ENCODE measurements at places on chromosomes 6 and 20.

- DNase-seq = peak; percentile 87
These were observed 73.5 kb downstream of the ARMC2 start for GRCh38 chr6:108921547-108922361.

DNA sequence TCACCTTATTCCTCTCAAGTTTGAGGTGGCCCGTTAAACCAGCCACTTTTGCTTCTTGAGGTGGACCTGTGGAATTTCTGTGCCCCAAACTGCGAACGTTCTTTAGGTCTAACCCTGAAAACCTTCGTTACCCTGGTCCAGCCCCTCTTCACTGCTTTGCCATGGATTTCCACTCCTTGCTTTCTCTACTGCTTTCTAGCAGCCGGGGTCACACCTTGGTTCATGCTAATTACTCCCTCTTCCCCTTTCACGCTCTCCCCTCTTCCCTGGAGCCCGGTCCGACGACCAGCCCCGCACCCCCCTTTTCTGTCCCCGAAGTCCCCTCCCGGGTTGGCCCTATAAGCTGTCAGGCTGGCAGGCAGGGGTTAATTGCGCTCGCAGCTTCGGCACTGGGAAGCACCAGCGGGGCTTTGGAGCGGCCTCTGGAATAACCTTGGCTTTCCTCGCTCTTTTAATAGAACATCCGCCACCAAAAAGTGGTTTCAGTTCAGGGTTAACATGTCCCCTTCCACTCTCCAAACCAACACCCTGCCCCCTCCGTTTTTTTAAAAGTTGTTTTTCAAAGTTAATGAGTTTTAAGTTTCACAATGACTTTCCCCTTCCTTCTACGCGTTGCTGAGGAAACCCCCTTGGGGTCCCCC, 1.4 kb upstream of the HIVEP1 start:
- DNase-seq = no peak

- DNase-seq = no peak
These were observed 488.0 kb upstream of the NOX3 start for GRCh38 chr6:155943635-155944034.

- DNase-seq = no peak
These were observed 21.2 kb downstream of the CUL9 start for GRCh38 chr6:43203029-43203717.

DNA sequence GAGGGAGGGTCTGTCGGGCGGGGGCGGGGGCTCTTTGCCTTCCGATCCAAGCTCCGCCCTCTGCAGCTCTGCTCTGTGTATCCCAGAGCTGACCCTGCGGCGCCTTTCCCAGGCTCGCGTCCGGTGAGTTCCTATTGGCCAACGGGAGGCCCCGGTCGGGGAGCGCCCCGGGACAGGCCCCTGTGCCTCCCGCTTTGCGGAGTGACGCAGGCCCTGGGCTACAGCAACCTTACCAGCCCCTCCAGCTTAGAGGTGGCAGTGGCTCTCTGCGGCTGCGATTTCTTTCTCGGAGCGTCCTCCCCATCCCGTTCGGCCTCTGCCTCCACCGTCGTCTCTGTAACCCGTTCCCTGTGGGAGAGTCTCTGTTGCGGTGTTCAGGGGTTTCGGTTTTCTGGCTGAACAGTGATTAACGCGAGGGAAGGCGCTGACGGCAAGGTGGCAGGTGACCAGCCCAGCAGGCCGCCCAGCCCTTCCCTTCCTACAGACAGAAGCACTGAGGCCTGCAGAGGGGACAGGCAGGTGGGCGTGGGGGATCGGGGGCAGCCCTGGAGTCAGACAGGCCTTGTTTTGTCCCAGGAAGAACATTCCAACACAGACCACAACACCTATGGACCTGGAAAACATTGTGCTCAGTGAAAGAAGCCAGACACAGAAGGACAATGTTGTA, 18.1 kb upstream of the CEBPB start:
- no peak for DNase-seq

GRCh38 chr6:157099912-157100593, 223.3 kb downstream of the TMEM242 start:
- peak; percentile 88 for DNase-seq

GRCh38 chr20:46901638-46902037, 7.0 kb downstream of the EYA2 start:
- no peak for DNase-seq

GRCh38 chr6:170034294-170034693, 256.6 kb downstream of the DLL1 start:
- DNase-seq = no peak

All from activated CD4-positive, alpha-beta T cell treated with anti-CD3 and anti-CD28 coated beads, Interleukin-2, Interleukin-6, amounts not matched to agents 100 ng/mL and 50 ng/mL, durations not matched to agents 16 hours and 8 hours (primary cell).